ENCODE measurements at places on chromosomes 1 and 21.
A peak's percentile ranks its signal among the peaks of the same experiment; 100 is the strongest.

GRCh38 chr1:50262436-50262835 lies 153.7 kb downstream of the ELAVL4 start:
- no peak for DNase-seq

- no peak for DNase-seq
Observed at GRCh38 chr1:68140536-68140935, 90.1 kb upstream of the DIRAS3 start.

DNA sequence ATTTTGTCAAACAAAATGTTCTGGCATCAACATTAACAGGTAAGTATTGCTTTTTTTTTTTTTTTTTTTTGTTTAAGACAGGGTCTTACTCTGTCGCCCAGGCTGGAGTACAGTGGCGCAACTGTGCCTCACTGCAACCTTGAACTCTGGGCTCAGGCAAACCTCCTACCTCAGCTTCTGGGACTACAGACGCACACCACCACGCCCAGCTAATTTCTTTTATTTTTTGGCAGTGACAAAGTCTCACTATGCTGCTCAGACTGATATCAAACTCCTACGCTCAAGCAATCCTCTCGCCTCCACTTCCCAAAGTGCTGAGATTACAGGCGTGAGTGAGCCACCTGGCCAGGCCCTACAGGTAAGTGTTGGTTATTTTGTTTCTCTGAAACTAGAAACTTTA lies 2.4 kb downstream of the TUT4 start:
- no peak for DNase-seq

DNA sequence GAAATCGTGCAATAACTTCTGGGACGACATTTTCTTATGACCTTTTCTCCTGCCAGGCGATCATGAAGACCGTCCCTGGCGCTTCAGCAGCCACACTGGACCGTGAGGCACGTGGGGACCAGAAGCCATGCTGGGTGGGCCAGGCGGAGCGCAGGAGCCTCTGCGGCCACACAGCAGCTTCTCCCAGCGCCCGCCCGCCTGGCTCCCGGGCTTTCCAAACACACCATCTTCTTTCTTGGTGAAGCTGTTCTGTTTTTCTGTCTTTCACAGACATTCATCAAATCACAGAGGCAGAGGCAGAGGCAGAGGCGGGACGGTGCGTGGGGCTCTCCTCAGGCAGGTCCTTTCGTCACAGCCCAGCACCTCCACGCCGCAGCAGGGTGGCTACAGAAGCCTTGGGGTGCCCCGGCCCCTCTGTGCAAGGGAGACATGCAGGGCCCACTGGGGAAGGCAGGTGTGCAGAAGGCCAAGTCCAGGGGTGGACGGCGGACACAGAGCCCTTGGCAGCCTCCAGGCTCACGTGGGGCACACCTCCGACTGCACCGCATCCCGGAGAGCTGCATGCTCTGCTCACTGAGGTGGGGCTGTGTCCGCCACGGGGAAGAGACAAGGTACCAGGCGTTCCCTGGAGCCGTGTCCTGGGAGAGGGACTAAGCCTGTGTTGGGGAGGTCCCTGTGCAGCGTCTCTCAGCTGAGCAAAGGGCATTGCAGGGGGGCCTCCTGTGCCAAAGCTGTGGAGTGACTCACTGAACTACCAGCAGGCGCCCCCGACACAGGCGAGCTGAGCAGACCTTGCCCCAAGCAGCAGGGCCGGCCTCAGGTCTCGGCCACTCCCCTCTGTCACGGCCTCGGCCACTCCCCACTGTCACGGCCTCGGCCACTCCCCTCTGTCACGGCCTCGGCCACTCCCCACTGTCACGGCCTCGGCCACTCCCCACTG lies 2.6 kb upstream of the TMEM240 start:
- DNase-seq: no peak

- peak; percentile 6 for DNase-seq
Observed at GRCh38 chr1:110829955-110830553, 42.9 kb upstream of the CD53 start.

- no peak for DNase-seq
Observed at GRCh38 chr21:37181059-37181458, 86.1 kb downstream of the VPS26C start.

GRCh38 chr1:21293537-21294265 lies 3.4 kb upstream of the ECE1 start:
- no peak for DNase-seq

DNA sequence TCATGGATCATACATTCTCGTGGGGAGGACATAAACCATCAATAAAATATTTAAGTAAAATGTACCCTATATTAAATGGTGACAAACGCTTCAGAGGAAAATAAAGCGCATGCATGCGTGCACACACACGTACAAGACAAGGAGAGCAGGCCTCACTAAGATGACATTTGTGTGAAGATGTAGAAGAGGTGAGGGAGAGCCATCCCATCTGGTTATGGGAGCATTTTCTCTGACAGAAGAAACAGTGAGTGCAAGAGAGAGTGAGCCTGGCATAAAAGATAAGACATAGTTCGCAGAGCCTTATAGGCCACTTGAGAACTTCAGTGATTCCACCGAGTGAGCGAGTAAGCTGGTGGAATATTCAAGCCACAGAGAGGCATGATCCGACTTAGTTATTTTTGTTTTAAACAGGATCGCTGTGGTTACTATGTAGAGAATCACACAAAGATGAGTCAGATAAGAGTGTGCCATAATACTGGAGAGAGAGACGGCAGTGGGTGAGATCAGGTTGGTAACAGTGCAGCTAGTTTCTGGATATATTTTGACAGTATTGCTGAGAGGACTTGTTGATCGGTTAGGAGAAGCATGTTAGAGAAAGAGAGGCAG lies 624.2 kb downstream of the PLPP3 start:
- no peak for DNase-seq

DNA sequence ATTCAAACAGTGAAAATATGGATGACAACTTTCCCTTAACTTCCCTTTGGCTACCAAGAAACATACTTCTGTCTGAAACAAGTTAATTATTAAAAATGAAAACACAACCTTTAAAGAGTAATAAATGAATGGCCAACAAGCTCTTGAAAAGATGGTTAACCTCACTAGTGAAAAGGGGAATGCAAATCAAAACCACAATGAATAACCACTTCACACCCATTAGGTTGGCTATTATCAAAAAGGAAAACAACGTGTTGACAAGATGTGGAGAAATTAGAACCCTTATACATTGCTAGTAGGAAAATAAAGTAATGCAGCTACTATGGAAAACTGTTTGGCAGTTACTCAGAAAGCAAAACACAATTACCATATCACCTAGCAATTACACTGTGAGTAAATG lies 14.1 kb downstream of the COP1 start:
- DNase-seq: no peak

DNA sequence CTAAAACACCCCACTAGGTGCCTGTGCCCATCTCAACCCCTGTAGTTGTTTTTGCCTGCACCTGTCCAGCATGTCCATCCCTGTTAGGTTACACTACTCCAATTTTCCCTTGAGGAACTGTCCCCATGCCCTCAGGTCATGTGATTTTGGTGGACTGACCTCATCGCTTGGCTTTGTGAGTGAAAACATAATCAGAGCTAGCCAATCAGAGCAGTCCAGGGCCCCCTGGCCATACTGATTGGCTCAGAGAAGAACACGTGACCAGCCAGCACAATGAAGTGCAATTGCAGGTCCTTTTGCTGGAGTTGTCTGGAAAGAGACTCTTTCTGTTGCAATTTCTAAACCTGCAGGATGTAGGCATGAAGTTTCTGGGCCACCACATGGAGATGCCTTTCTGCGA lies 303.3 kb upstream of the PROX1 start:
- DNase-seq: no peak

DNA sequence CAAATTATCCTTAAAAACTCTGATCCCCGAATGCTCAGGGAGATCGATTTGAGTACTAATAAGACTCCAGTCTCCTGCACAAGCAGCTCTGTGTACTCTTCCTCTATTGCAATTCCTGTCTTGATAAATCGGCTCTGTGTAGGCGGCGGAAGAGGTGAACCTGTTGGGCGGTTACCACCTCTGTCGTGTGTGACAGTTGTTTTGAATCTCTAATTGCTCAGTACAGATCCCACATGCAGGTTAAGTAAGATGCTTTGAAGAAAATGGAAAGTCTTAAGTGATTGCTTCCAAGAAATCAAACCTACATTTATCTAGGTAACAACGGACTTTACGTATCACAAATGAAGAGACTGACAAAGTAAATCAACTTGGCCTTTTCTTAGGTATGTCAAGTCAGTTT lies 35.5 kb downstream of the COA6 start:
- DNase-seq: no peak
